ENCODE measurements at places on chromosomes 11 and 22.

GRCh38 chr11:9858822-9859221 is 194.9 kb downstream of the SWAP70 start:
- DNase-seq: no peak

GRCh38 chr22:26656891-26657851 is at the start of gene MIAT:
MIAT (plus strand) TSS chr22:26657588.
- peak; percentile 55 for DNase-seq

DNA sequence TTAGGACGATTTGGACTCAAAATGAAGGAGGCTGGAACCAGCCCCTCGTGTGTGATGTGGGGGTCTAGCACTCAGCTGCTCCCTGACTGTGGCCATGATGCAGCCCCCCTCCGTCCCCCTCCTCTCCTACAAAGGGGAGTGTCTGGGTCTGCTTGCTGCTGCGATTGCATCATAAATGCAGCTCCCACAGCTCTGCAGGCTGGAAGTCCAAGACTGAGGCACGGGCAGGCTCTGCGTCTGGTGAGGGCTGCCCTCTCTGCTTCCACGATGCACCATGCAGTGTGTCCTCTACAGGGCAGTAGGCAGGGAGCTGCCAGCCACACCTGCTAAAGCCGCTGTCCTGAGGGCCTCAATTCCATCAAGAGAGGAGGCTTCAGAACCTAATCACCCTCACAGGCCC is 432.1 kb downstream of the BRD1 start:
- no peak for DNase-seq

- no peak for DNase-seq
These were observed 11.6 kb downstream of the PICK1 start for GRCh38 chr22:38068641-38069371.

DNA sequence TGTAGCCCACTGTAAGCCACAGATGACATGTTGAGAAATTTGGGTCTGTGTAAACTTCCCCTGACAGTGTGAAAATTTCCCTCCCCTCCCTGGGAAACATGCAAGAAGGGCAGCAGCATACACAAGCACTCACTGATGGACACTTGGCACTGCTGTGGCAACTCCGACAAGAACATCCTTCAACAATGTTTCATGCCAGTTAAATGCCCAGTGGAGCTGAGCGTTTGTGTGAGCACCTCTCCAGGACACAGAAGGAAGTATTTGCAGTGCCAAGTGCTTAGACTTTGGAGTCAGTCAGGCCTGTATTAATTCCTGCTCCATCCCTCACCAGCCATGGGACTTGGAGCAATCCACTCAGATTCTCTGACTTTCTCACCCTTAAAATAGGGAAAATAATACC is 17.7 kb downstream of the C11orf87 start:
- DNase-seq: no peak
